ENCODE measurements at places on chromosomes 7 and 10.

DNA sequence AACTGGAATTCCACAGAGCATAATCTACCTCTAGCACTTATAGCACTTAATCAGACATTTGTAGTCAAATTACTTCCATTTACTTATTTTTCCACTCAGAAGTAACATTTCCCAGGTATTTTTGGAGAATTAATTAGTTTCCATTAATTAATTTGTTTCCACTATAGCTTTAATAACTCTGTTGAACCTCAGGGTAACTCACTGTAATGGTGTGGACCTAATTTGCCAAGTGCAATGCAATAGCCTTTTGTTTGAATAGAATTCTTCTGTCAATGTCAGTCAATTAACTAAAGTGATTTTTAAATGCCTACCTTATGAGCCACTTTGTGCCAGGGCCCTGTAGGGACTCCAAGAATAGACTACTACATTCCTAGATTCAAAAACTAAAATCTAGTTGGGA is 115.4 kb downstream of the CSTF2T start:
- DNase-seq = no peak

- DNase-seq = no peak
Measured at GRCh38 chr10:93063144-93063976, 2.8 kb downstream of the CYP26C1 start.

GRCh38 chr7:16753932-16754855 is 639 bp downstream of the TSPAN13 start:
- DNase-seq = no peak

DNA sequence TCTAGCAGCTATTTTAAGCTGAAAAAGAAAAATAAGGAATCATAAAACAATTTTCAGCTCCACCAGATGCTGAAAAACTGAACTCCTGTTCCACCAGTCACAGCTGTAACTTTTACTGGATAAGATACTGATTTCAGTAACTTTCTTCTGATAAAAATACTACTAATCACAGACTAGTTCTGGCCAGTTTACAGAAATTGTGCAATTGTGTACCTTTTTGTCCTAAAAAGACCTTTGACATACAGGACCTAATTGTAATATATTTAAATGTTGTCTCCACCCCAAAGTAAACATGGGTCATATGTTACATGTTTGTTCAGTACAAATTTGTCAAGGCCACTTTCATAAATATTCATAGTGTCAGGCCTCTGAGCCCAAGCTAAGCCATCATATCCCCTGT is 27.1 kb upstream of the PIP start:
- no peak for DNase-seq

DNA sequence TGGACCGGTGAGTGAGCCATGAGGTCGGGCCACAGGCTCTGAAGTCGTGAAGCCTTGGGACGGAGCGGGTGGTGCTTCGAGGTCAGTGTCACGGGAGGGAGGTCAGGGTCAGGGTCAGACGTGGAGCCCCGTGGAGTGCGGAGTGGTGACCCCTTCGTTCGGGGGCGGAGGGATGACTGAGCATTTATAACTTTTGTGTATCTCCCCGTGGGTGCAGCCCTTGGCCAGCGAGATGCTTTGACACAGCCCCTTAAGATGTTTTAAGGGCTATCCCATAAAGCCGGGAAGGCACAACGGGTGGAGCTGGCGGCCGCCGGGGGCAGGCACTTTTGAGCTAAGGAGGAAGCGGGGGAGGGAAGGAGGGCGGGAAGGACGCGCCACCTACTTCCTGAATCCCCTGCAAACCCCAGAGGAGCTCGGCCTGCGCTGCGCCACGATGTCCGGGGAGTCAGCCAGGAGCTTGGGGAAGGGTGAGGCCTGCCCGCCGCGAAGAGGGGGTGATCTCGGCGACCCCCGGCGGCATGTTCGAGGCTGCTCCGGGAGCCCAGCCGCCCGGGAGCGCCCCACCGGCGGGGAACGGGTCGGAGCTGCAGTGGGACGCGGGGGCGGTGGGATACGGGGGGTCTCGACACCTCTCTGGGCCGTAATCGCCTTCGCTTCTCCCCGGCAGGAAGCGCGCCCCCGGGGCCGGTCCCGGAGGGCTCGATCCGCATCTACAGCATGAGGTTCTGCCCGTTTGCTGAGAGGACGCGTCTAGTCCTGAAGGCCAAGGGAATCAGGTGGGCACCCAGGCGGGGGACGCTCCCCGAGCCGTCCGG is at the start of gene GSTO1:
Gene GSTO1, plus strand, starts transcription at position 400 of the 818 bp plus-strand sequence. Its CDS starts 37 bp downstream, at position 437.
- peak; percentile 6 for DNase-seq

- no peak for DNase-seq
Measured at GRCh38 chr7:140902303-140902953, 22.3 kb downstream of the BRAF start.

DNA sequence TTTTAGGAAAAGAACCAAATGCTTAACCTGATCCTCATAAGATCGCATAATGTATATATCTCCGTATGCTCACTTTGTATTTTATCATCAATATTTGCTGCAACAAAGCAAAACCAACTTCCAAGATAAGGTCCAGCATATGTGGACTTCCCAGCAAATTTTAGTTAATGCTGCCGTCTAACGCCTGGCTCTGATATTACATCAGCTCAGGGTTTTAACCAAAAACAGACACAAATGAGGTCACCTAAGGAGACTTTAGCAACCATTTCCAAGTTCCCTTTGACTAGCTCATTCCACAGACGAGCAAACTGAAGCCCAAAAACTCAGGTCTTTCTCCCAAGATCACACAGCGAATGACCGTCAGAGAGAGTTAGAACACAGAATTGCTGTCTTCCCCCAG is 59.4 kb upstream of the UCN3 start:
- DNase-seq = no peak

DNA sequence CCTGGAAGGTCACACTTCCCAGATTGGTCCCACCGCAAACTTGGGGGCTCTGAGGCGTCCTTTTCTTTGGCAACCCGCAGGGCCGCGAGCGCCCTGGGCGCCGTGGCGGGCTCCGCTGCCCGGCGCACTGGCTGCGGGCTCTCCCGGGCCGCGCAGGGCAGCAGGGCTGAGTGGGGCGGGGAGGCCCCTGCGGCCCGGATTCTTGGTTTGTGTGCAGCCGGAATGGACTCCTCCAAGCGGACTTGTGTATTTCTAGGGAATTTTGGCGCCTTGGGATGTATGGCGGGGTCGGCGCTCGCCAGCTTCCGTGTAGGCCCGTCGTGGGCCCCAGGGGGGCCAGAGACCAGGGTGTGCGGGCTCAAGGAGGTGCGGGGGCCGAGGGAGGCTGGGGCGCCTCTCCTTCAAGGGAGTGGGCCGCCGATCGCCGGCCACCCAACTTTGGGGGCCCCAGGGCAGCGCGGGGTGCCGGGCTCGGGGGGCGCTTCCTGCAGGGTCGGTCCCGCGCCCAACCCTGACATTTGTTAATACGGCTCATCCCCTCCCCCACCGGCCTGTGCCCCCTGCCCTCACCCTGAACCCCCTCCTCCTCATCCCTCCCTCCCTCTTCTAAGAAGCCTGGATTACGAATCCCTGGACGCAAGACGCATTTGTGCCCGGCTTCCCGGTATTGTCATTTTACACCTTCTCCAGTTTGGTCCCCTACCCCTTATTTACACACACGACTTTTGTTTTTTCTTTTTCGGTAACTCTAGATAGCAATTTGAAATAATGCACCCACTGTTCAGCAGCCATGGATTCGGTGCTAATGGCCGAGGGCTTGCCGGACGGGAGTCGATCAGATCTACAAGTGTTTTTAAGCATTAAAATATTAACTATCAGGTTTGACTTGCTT is 2.5 kb downstream of the TCF7L2 start:
- no peak for DNase-seq

DNA sequence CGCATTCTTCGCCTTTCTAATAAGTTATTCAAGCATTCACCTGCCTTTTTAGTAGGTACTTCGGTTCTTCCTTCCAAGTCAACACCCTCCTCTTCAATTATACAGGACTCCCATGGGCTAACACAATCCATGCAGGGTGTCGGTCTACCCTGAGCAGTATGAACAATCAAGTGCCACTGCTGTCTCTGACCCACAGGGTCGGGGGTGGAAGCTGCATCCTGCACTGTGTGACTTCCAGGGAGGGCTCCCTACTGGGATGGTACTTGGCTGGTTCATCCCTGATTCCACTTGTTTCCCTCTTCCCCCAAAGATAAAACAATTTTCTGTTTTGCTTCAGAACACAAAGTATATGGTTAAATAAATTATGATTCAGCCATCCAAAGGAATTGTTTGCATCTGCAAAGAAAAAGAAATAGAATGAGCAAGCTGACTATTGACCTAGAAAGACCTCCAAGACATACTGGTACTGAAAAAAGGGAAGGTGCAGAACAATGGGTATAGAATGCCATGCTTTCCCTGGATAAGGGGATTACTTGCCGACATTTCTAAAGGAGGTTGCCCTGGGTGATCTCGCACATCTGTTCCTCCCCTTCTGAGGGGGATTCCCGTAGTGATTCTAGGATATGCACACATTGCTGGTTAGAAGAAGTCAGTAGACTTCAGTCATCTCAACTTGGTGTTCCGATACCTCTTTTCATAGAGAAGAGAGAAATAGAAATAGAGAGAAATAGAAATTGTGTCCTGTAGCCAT is 89.1 kb upstream of the AGR3 start:
- no peak for DNase-seq

- DNase-seq = no peak
Measured at GRCh38 chr10:130398090-130398994, 262.2 kb downstream of the GLRX3 start.
